ENCODE measurements at places on chromosomes 12 and 14. TPM values are rescaled to one million over a fixed set of nuclear protein-coding genes. Genes with fewer than 3 reads are reported as not detected.

Gene CCDC38
- total RNA-seq: not detected

Gene ESPL1
- total RNA-seq: 4.8 TPM

Gene HOXC12
- not detected for total RNA-seq

- no peak for DNase-seq
Observed at GRCh38 chr14:69002069-69002468, 23.0 kb upstream of the ACTN1 start.

GRCh38 chr12:8681129-8681884 is 16.5 kb upstream of the RIMKLB start:
- DNase-seq: no peak

- DNase-seq: no peak
Observed at GRCh38 chr14:104321088-104321801, 182.9 kb downstream of the KIF26A start.

DNA sequence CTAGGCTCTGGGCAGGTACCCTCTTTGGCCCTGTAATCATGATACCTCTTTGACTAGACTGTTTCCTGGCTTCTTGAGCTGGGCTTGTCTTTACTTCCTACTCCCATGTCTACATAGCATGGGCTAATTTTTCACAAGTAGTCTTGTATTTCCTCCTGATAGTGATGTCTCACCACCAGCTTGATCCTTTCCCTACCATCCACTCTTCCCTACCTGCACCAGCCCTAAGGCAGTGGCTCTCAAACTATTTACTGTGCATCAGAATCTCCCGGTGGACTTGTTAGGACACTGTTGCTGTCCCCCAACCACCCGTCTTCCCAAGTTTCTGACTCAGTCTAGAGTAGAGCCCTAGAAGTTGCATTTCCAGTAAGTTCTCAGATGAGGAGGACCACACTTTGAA is 162.7 kb upstream of the AMIGO2 start:
- no peak for DNase-seq

GRCh38 chr14:103205541-103205906 is 82.3 kb downstream of the TNFAIP2 start:
- DNase-seq: no peak

GRCh38 chr12:67928621-67929383 is 60.4 kb upstream of the IFNG-AS1 start:
- no peak for DNase-seq

DNA sequence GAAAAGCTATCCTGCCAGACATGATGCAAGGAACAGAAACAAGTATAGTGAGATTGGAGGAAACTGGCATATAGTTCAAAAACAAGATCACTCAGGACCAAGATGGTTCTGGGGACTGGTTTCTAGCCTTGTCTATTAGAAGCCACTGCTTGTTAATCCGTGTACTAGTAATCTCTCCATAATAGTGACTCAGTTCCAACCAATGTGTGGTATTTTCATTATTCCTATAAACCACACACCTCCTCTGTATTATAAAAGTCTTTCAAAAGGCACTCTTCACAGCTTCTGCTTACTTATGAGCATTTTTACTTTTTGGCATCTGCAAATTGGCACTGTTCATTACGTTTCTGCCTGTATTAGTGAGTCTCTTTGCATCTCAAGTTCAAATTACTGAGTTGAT is 140.3 kb downstream of the SLC6A15 start:
- no peak for DNase-seq

GRCh38 chr12:110079477-110080400 is 31.4 kb upstream of the C12orf76 start:
- DNase-seq: no peak

GRCh38 chr12:112964067-112964670 is 14.2 kb upstream of the OAS2 start:
- no peak for DNase-seq

GRCh38 chr12:52833922-52834726 is at the start of gene KRT79:
TSS of gene KRT79 (minus strand) at chr12:52834311. CDS start at chr12:52834260, 51 bp downstream.
- DNase-seq: peak; percentile 77

GRCh38 chr12:31618228-31619025 is 27.5 kb upstream of the DENND5B start:
- DNase-seq: no peak

DNA sequence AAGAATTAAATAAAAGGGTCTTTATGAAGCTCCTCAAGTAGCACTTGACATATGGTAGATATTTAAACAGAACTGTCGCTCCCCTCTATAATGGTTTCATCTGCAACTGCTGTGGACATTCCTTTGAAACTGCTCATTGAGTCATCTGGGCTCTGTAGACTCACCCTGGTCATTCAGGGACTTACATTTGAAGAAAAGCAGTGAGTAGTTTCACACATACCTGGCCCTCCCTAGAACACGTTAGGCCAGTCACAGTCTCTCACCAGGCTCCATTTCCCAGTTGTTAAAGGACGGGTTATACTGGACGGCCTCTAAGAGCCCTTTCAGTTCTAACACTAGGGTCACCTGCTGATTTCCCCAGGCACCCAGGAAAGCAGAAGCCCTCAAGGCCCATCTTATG is 217.0 kb downstream of the BCL11B start:
- no peak for DNase-seq
